ENCODE measurements at places on chromosomes 2 and 18. TPM values are rescaled to one million over a fixed set of nuclear protein-coding genes. Genes with fewer than 3 reads are reported as not detected.

SIGLEC15 gene
- 0.16 TPM for total RNA-seq

GRCh38 chr2:122643725-122644329 lies 888.4 kb downstream of the TSN start:
- H3K4me3 ChIP-seq, result no peak overlapping the region
- no peaks in the 10 kb centered on the region for H3K4me1 ChIP-seq
- H3K27me3 ChIP-seq, result no peaks in the 10 kb centered on the region
- no peak for DNase-seq
- no peak overlapping the region for H3K27ac ChIP-seq
- no peaks in the 10 kb centered on the region for H3K36me3 ChIP-seq

MERTK gene
- total RNA-seq, result 14.4 TPM

DAPL1 gene
- total RNA-seq, result 4.6 TPM

GRCh38 chr2:204538182-204539018 lies 6.9 kb upstream of the PARD3B start:
- DNase-seq, result peak; percentile 75
- H3K4me3 ChIP-seq, result no peak overlapping the region
- H3K27ac ChIP-seq, result peak overlapping the region; percentile 72

- no peak for DNase-seq
- H3K4me3 ChIP-seq, result no peak overlapping the region
- no peaks in the 10 kb centered on the region for H3K36me3 ChIP-seq
- peaks cover 10% of the 10 kb centered on the region for H3K27me3 ChIP-seq
- no peak overlapping the region for H3K27ac ChIP-seq
These were observed 52.8 kb downstream of the ADNP2 start for GRCh38 chr18:80161781-80162417.

GGCX gene
- 14.9 TPM for total RNA-seq

DNA sequence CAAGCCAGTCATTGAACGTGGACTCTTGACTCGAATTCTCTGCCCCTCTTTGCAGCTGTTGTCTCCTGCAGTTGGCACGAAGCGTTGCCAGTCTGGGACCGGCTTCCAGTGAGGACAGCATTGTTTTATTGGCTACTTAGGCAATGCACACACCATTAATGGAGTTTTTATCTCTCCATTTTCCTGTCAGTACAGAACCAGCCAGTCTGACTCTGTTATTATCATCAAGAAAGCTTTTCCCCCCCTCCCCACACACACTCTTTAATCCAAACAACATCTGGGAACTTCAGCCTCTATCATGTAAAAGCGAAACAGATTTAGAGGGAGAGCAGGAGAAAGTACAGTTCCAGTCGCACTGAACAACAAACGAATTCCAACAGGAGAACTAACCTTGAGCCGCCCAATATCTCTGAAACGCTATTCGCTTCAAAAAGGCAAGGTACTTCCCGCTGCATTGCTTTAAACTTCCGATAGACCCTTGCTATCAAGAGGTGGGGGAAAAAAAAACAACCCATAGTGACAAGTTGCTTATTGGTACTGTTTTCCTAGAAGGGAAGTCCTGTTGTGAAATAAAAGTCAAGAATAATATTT lies 38.2 kb downstream of the ACVR1 start:
- peak overlapping the region; percentile 73 for H3K27ac ChIP-seq
- peak overlapping the region; percentile 45 for H3K4me3 ChIP-seq
- peak; percentile 72 for DNase-seq
- H3K4me1 ChIP-seq, result peaks cover 48% of the 10 kb centered on the region
- no peaks in the 10 kb centered on the region for H3K27me3 ChIP-seq
- no peaks in the 10 kb centered on the region for H3K36me3 ChIP-seq

- H3K4me1 ChIP-seq, result no peaks in the 10 kb centered on the region
- no peaks in the 10 kb centered on the region for H3K27me3 ChIP-seq
- H3K4me3 ChIP-seq, result no peak overlapping the region
- DNase-seq, result no peak
- no peak overlapping the region for H3K27ac ChIP-seq
These were observed 1391.3 kb downstream of the DSC3 start for GRCh38 chr18:29651122-29651680.

ALS2 gene
- total RNA-seq, result 18.5 TPM

- no peaks in the 10 kb centered on the region for H3K36me3 ChIP-seq
- H3K27ac ChIP-seq, result no peak overlapping the region
- no peak overlapping the region for H3K4me3 ChIP-seq
- DNase-seq, result no peak
These were observed 81.0 kb upstream of the EPAS1 start for GRCh38 chr2:46216213-46216612.

GPAT2 gene
- 4.9 TPM for total RNA-seq

TP53I3 gene
- total RNA-seq, result 8.0 TPM

Data from sigmoid colon (tissue), 7 donors.